ENCODE measurements at places on chromosomes 2 and 18.

GRCh38 chr2:7572450-7572849 is 655.2 kb downstream of the RNF144A start:
- DNase-seq: no peak

- no peak for DNase-seq
Measured at GRCh38 chr2:186882511-186883071, 33.6 kb upstream of the ZSWIM2 start.

GRCh38 chr18:76475450-76476194 is 19.4 kb downstream of the ZNF516 start:
- no peak for DNase-seq

DNA sequence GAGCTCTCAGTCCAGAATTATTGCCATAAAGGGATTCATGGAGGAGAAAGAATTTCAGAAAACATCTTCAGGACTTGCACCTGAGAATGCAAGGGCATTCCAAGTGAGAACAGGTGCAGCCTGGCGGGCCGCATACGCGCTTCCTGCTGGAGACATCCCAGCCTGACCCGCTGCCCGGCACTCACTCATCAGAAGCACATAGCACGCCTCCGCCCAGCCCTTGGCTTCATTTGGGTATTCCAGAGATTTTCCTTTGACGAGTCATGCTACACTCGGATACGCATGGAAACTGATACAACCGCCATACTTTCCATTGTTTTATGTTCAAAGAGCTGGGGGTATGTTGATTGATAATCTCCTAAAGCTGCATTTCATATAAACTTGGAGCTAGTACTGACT is 228.0 kb upstream of the ID2 start:
- no peak for DNase-seq

- no peak for DNase-seq
Measured at GRCh38 chr2:230140667-230141066, 71.9 kb upstream of the SLC16A14 start.

DNA sequence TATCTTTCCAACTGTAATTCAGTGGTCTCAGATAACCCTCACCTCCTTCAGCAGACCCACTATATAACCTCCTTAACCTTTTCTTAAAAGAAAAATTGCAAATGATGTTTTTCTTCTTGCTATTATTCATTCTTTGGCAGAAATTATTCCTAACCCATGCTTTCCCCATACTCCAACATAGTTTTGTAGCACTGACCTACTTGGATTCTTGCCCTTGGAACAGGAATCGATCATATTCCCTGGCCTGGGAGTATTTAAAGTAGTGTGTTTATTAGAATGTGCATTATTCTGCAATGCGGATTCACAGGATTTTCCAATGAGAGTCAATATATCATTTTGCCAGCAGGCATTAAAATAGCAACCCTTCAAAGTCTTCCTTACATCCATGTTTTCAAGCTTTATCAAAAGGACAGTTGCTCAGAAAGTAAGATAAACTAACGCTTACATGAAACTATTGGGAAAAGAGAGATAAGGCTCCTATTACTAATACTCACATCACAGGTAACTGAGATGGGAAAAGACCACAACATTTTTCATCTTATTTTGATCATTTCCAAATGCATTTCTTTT is 37.4 kb downstream of the CHN1 start:
- no peak for DNase-seq

DNA sequence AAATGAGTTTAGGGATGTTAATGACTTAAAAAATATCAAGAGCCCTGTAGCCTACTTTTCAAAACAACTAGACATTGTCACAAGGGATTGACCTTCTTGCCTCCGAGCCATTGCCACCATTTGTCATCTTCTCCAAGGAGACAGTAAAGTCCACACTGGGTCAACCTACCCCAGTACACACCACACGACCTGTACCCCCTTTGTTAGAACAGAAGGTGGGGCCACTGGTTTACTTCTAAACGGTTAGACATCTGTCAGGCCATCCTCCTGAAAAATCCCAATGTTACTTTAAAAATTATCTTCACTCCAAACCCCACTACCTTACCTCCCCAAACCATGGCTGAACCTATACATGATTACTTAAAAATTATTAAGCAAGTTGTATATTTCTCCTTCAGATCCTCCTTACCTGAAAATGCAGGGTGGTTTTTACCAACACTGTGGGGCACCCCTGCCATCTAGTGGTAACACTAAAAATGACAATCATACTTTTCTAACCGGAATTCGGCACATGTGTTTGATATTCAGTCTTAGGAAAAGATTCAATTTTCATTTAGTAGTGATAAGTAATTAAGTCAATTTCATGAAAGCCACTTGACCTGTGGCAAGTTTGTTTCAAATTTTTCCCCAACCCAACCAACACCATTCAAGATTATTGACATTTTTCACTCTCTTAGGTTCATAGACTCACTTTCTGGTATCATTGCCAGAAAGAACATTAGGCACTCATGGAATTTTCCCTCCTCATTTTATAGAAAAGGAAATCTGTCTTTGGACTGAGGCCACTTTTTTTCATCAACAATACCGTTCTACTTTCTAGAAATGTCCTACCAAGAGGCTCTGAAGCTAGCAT is 265.3 kb upstream of the PKDCC start:
- DNase-seq: no peak

DNA sequence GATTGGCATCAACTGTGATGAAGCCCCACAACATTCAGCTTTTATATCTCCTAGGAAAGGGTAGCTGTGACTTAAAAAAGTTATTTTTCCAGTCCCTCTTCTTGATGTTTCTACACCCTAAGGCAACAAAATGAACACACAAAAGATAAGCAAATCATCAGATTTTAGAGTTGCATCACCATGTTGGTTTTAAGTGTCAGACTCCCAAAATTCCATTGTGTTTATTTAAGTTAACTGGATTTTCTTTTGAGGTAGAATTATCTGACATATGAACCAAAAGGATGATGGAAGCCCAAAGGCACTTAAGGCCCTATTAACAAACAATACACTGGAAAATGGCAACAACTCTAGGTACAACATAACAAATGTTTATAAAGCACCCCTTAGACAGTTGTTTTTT is 261.7 kb upstream of the SLC39A10 start:
- DNase-seq: no peak

GRCh38 chr18:7393080-7393479 is 162.2 kb downstream of the LRRC30 start:
- DNase-seq: no peak

- no peak for DNase-seq
Measured at GRCh38 chr18:50301074-50301473, 13.6 kb upstream of the CXXC1 start.

DNA sequence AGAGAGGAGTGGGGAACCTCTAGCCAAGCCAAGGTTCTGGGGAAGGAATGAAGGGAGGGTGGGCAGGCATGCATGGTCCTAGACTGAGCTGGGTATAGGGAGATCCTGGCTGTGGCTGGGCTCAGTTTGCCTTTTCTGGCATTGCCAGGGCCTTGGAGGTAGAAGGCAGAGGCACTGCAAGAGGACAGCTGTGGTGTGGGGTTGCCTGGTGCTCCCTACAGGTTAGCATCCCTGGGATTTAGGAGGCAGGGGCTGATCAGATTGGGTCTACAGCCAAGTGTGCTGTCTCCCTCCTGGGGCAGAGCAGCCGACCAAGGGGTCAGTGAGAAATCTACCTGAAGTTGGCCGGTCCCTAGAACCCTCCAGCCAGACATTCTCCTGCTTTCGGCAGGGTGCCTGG is 15.9 kb downstream of the ABCG8 start:
- DNase-seq: no peak

DNA sequence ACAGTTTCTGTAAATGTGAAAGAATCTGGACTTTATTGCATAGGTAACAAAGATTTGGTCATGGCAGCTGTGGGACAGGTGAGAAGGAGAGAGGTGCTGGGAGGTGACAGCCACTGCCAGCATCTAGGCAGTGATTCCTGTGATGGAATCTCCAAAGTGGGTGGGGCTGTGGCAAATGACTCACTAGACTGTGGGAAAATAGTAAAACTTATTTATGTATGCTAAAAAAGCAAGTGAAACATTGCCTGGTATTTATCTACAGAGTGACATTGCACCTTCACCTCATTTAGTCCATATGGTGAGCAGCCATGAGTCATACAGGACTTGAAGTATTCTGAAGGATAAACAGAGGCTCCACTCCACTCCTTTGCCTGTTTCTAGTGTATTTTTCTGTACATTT is 145.3 kb upstream of the MEX3C start:
- DNase-seq: no peak

DNA sequence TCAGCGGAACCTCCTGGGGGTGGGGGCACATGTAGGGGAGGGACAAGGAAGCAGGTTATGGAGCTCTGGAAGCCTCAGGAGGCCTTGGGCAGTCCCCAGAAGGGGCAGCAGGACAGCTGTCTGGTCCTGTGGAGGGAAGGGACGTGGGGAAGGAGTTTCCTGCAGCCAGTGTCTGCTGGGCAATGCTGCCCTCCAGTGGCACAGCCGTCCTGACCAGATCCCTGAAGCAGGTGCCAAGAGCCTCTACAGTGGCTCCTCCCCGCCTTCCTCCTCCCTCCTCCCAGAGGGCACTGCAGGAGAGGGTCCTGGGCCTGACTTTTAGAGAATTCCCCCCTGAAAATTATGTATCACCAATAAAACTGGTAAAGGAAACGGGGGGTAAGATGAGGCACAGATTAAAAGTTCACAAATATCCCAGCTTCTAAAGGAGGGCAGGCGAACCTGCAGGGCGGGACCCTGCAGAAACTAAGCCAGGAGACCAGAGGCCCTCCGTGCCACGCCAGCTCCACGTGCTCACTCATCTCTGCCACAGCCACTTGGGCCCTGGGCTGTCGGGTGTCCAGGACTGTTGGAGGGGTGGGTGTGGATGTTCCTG is 258.5 kb downstream of the TWIST2 start:
- DNase-seq: no peak

GRCh38 chr2:195468771-195469170 is 188.3 kb upstream of the SLC39A10 start:
- DNase-seq: no peak

DNA sequence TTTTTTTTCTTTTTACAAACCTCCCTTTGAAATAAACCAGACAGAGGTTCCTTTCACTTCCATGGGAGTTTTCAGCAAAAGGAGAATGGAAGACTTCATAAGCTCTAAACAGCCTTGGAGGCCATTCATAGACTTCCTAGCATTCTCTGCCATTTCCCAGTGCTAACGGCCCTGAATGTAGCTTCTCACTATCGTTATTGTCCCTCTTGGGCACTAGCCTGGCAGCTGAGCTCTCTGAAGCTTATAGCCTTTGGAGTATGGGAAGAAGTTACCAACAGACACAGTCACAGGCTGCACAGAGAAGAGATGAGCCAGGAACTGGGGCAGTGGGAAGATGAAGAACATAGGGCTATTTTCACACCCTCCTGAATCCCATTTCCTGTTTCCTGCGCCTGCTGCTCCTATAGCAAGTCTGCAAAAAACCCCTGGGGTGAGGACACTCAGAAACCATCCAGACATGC is 29.1 kb upstream of the EPC2 start:
- no peak for DNase-seq

DNA sequence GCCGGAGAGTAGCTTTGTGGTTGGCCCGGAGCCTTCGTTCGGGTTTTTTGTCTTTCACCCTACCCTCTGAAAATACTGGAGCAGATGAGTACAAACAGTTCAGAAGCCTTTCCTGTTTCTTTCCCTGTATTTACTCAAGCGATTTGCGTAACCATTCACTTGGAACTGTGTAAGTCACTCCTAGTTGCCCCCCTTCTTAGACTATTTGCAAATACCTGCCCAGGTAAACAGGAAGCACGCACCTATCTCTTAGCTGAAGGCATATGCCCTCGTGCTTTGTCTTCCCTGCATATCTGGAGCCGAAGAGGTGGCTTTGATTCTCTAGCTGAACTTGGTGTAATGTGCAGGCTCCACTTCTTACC is 1.4 kb downstream of the KCNS3 start:
- no peak for DNase-seq

DNA sequence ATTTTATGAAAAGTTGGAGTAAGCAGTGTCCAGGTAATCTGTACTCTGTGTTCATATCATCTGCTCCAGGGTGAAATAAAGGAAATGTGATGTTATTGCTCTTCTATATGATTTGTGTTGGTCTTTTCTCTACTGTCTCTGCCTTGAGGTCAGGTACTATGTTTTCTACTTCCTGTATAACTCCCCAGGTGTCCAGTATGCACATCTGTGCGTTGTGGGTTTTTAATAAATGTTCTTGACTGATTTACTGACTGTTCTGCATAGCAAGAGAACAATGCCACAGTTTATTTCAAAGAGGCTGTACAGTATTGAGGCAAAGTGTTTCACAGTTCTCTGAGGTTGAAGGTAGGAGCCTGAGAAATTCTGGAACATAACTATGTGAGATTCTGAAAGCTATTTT is 89.7 kb downstream of the BABAM2 start:
- DNase-seq: no peak

DNA sequence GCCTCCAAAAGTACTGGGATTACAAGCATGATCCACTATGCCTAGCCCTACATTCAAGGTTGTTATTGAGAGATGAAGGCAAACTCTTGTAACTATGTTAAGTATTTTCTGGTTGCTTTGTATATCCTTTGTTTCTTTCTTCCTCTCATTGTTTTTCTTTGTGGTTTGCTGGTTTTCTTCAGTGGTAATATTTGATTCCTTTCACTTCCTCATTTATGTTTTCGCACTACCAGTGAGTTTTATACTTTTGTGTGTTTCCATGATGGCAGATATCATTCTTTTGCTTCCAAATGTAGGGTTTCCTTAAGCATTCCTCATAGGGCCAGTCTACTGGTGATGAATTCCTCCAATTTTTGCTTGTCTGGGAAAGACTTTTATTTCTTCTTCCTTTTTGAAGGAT is 90.2 kb downstream of the NCK2 start:
- DNase-seq: no peak

DNA sequence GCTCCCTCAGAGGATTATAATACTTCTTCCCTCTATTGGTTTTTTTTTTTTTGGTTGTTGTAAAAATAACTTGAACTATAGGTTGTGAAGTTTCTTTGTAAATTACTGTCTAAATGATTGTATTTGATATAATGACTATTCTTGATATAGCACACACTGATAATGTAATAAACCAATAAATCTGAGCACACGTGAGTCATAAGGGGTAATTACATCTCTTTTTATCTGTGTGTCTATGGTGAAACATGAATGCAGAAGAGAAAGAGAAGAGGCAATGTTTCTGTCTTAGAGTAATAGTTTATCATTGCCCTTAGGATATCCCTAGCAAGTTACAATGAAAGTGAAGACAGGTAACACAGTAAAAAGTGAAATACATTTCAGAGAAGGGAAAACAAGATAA is 64.1 kb upstream of the RAPGEF4 start:
- DNase-seq: no peak

DNA sequence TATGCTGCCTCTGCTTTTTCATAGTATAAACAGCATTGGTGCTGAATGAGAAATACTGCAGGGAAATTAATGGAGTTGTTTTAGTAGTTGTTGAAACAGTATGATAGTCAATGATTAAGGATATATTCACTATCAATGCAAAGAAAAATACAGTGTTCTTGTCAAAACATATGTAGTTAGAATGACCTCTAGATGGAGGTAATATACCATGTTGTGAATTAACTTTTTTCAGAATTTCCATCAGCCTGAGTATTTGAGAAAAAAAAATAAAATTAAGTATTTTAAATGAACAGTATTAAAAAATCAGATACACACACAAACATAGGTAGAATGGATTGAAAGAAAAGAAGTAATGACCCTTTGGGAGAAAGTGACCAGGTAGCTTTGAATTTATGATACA is 59.5 kb downstream of the RMDN2 start:
- DNase-seq: no peak

- DNase-seq: no peak
Measured at GRCh38 chr18:24941174-24941951, 410.6 kb downstream of the ZNF521 start.

Measured in activated CD8-positive, alpha-beta memory T cell treated with anti-CD3 and anti-CD28 coated beads for 1 hour (primary cell).